ENCODE measurements at places on chromosomes 1 and 21. TPM values are rescaled to one million over a fixed set of nuclear protein-coding genes. Genes with fewer than 3 reads are reported as not detected.

GRCh38 chr1:168101336-168101735 is 35.4 kb downstream of the GPR161 start:
- no peak for DNase-seq

DNA sequence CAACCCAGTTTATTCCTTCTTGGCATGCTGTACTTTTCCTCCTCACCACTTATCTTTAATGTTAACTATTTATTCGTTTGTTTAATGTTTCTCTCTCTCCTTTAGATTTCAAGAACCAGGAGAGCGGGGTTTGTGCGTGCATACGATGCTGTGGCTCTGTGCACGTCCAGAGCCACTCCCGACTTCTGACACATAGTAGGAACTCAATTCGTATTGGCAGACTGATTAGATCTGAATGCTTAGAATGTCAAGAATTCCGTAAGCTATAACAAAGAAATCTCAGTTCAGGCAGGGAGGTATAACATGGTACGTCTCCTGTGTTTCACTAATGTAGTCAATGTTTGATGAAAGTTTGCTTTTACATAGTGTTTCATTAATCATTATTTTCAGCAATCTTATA is 7.3 kb upstream of the GRIK1 start:
- no peak for DNase-seq

GRCh38 chr1:3274972-3275371 is 179.5 kb upstream of the ARHGEF16 start:
- DNase-seq = no peak

DNA sequence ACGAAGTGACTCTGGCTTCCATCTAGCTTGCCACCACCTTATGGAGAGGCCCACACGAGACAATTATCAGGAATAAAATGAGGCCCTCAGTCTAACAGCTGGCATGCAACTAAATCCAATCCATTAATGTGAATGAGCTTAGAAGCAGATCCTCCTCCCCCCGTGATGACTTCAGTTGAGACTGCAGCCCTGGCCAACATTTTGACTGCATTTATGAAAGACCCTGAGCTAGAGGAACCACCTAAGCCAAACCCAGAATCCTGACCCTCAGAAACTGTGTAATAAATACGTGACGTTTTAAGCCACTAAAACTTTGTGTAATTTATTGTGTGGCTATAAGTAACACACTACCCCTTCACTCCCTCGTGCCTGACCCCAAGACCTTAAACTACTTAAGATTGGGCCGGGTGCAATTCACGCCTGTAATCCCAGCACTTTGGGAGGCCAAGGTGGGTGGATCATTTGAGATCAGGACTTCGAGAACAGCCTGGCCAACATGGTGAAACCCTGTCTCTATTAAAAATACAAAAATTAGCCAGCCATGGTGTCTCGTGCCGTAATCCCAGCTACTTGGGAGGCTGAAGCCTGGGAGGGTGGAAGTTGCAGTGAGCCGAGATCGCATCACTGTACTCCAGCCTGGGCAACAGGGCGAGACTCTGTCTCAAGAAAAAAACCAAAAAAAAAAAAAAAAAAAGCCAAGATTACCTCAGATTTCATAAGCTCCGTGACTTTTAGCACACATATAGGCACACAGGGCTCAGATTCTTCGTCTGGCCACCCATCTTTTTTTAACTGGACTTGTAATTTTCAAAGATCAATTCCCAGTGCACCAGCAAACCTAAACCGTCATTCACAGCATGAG is 72.5 kb downstream of the ENAH start:
- no peak for DNase-seq

- no peak for DNase-seq
Observed at GRCh38 chr1:195328102-195328501, 1280.1 kb downstream of the KCNT2 start.

DNA sequence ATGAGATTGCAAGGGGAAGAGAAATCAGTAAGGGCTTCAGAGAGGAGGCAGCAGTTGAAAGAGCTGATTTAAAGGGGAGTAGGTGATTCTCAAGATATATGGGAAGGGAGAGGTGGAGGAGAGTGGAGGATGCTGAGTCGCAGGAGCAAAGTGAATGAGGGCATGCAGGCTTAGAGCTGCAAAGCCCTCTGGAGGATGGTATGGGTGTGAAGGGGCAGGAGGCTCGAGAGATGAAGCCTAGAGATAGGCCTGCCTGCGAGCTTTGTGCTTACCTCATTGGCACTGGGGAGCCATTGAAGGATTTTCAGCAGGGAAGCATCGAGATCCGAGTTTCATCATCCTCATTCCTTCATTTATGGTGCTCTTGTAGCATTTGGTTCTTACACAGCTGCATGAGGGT is 15.8 kb upstream of the SH2D2A start:
- DNase-seq = no peak

DNA sequence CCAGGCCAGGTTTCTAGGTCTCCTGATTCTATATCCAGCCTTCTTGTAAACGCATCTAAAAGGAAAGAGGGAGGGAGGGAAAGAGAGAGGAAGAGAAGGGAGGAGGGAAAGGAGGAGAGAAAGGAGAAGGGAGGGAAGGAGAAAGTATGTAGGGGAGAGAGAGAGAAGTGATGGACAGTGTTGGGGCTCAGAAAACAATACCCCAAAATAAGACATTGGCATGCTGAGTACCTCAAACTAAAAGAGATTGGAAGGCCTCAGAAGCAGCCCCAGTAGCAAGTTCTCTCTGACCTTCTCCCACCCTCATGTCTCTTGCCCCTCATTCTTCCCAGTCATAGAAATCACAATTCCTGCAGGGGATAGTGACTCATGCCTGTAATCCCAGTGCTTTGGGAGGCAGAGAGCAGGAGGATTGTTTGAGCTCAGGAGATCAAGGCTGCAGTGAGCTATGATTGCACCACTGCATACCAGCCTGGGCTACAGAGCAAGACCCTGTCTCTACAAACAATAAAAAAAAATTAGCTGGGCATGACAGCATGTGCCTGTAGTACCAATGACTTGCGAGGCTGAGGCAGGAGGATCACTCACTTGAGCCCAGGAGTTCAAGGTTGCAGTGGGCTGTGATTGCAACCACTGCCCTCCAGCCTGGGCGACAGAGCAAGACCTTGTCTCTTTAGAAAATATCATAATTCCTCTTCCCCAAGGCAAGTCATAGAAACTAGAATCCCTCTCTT is 51.2 kb downstream of the DNTTIP2 start:
- peak; percentile 42 for DNase-seq

GRCh38 chr1:41503538-41504113 is 19.1 kb upstream of the EDN2 start:
- no peak for DNase-seq

GRCh38 chr1:157081707-157082106 is 17.9 kb downstream of the ETV3L start:
- no peak for DNase-seq

DNA sequence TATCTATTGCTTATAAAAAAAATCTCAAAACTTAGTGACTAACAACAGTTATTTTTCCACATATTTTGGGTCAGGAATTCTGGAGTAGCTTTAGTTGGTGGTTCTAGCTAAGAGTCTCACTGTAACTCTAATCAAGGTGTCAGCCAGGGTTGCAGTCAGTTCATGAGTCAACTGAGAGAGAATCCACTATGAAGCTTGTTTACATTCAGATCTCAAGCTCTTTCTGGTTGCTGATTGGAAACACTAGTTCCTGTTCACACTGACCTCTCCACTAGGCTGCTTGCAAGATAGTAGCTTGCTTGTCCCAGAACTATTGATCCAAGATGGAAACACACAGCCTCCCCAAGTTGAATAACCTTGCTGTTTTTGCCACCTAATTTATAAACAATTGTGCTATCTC is 1192.1 kb upstream of the B3GALT2 start:
- DNase-seq = no peak

GRCh38 chr1:56473582-56474270 is 105.6 kb downstream of the PLPP3 start:
- no peak for DNase-seq

DNA sequence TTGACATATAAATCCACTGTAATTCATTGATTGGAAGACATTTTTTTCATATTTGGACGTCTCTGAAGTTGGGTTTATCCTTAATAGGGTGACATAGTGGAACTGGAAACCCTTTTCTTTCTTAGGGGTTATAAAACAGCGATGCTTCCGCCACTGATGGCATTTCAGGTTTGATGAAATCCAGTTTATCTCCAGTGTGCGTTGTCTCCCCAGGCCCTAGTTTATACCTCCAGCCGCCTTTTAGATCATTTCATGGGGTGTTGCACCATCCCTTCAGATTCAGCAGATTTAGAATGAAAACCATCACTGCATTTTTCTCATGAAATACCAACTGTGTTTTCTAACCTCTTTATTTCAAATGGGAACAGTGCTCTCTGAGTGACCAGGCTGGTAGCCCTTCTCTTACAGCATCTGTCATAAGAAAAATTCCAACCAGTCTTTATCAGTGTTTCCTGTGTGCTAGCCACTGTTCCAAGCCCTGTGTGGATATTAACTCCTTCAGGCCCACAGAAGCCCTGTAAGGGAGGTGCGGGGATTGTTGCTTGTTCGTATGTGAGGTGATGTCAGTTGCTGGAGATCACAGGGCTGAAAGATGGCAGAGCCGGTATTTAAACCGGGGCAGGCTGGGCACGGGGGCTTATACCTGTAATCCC is 19.0 kb downstream of the H6PD start:
- no peak for DNase-seq

DNA sequence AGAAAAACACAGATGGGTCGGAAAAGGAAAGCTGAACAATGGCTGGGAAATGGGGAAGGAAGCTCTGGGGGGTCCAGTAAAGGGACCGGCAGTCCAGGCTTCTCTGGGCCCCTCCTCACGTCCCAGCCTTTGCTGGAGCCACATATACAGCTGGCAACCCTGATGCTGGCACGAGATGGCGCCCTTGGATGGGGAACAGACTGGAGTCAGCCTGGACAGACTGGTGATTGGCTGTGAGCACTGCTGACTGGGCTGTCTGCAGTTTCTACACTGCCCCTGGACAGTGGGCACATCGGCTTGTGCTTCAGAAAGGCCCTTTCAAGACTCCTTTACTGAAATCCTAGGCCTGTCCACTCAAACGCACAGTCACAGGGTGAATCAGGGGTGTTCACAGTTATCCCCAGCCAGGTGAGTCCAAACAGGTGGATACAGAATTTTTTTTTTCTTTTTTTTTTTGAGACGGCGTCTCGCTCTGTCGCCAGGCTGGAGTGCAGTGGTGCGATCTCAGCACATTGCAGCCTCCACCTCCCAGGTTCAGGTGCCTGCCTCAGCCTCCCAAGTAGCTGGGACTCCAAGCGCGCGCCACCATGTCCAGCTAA is 31.1 kb upstream of the ZBTB40 start:
- peak; percentile 80 for DNase-seq

DNA sequence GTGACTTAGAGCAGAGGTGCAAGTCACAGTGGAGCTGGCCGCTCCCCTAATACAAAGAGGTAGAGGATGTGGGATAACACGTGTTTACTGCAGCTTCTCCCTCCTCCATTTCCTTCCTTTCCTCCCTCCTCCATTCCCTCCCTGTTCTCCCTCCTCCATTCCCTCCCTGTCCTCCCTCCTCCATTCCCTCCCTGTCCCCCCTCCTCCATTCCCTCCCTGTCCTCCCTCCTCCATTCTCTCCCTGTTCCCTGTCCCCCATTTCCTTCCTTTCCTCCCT is 124.0 kb downstream of the CRYAA start:
- DNase-seq = no peak

GRCh38 chr1:179973198-179974110 is 18.8 kb downstream of the CEP350 start:
- peak; percentile 54 for DNase-seq

GRCh38 chr1:79197421-79197820 is 190.9 kb upstream of the ADGRL4 start:
- peak; percentile 64 for DNase-seq

DNA sequence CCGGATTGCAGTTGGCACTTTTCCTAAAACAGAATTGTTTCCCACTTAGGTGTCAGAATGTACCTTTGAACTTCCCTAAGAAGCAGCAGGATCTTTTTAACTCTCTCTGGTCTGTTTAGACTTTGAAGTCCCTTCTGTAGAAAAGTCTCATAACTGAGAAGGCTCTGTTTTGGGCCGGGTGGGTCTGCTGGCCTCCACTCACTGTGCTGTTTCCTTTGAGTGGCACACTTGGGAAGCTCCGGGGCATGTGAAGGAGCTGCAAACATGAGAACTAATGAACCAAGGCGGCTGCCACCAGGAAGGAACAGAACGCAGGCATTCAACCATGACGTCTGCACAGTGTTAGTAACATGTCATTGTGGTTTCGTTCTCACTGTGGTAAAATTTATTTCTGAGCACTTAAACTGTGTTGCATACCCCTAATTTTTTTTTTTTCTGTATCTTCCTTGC is 19.5 kb upstream of the NCMAP start:
- no peak for DNase-seq

DNA sequence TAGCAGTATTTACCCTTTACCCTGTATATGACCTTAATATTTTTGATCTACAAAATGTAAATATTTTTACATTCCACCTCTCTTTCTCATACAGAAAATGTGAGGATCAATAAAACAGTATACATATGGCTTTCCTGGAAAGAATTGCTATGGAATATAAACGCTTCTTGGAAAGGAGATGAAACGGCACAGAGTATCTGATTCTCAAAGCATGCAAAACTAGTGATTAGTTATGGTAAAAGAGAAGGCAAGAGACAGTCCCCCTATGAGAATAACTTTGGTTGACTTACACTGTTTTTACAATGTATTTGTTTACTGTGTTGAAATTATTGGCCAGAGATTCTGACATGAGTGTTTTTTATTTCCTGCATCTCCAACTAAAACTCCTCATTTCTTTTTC is 204.6 kb upstream of the C21orf91 start:
- no peak for DNase-seq

- peak; percentile 9 for DNase-seq
Observed at GRCh38 chr1:184160236-184160635, 108.7 kb downstream of the TSEN15 start.

- no peak for DNase-seq
Observed at GRCh38 chr1:14103878-14104430, 404.0 kb downstream of the PRDM2 start.

DNA sequence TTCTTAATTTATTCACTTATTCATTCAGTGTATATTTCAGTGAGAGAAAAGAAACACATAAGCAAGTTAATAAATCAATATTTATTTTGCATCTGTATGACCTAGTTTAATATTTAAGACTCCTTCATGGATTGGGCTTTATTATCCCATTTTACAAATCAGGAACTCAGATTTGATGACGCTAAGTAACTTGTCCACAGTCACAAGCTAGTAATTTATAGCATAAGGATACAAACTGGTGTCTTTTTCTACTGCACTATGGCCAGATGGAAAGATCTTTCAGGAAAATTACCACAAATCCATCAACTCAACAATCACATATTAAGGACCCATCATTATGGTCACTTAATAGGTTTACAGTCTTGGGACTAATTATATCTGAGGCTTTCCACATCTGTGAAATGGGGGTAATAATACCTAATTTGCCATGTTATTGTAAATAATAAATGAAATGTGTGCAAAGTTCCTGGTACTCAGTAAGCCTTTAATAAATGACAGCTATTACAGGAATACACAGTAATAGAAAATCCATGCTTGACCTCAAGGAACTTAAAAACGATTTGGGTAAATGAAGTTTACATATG is 13.3 kb downstream of the CDKN2C start:
- no peak for DNase-seq

- no peak for DNase-seq
Observed at GRCh38 chr1:35600593-35600992, 27.5 kb downstream of the TFAP2E start.

The DTL gene
- 26.5 TPM for total RNA-seq

The RCAN3 gene
- 2.7 TPM for total RNA-seq

The RIPPLY3 gene
- total RNA-seq = not detected

The NIT1 gene
- 20.3 TPM for total RNA-seq

The AIM2 gene
- not detected for total RNA-seq

The GPR25 gene
- not detected for total RNA-seq

The ZNF695 gene
- 4.8 TPM for total RNA-seq

The JAM2 gene
- 1.1 TPM for total RNA-seq

The NGF gene
- total RNA-seq = not detected

The BRINP3 gene
- not detected for total RNA-seq

All from endothelial cell of umbilical vein (primary cell).